Astrocyte (in vitro differentiated cells and primary cell): ENCODE measurements at places on chromosomes 3 and 15. TPM values are rescaled to one million over a fixed set of nuclear protein-coding genes. Genes with fewer than 3 reads are reported as not detected.

Gene STAB1
- total RNA-seq: 0.39 TPM in 1 of 2 replicates, not detected in the other

Gene SPG21
- total RNA-seq: 60.2 and 61.0 TPM in 2 replicates

DNA sequence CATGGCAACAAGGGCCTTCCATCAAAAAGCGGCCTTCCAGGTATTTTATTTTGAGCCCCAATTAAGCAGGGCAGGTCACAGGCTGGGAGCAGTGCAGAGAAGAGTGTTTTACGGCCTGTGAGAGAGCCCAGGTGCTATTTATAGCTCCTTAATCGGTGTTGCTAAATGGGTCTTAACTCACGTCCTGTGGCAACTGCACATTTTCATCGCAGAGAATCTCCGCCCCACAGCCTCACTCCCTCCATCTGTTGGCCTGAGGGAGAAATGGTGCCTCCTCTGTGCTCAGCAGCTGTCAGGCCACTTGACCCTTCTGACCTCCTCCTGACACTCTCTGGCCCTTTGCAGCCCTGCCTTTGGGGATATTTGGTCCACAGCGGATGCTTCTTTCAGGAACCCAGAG lies 58.6 kb downstream of the SPSB4 start:
- no peaks in the 10 kb centered on the region for H3K27me3 ChIP-seq
- no peaks in the 10 kb centered on the region for H3K36me3 ChIP-seq
- H3K4me1 ChIP-seq: no peaks in the 10 kb centered on the region
- DNase-seq: no peak

- DNase-seq: no peak
- H3K4me3 ChIP-seq: no peak overlapping the region
- peaks cover 17% of the 10 kb centered on the region for H3K27me3 ChIP-seq
- no peaks in the 10 kb centered on the region for H3K36me3 ChIP-seq
- H3K27ac ChIP-seq: no peak overlapping the region
- H3K4me1 ChIP-seq: peaks cover 21% of the 10 kb centered on the region
These were observed 124.3 kb downstream of the RPLP1 start for GRCh38 chr15:69576948-69577351.

- no peaks in the 10 kb centered on the region for H3K36me3 ChIP-seq
- H3K4me3 ChIP-seq: no peak overlapping the region
- H3K27me3 ChIP-seq: no peaks in the 10 kb centered on the region
These were observed 140.7 kb upstream of the MEF2A start for GRCh38 chr15:99424978-99425656.

Gene EPHA3
- 5.0 and 6.9 TPM in 2 replicates for total RNA-seq

GRCh38 chr15:52803467-52804306 lies 13.6 kb upstream of the ONECUT1 start:
- no peak overlapping the region for H3K27ac ChIP-seq
- H3K27me3 ChIP-seq: peaks cover 86% of the 10 kb centered on the region
- DNase-seq: no peak
- H3K36me3 ChIP-seq: no peaks in the 10 kb centered on the region
- no peak overlapping the region for H3K4me3 ChIP-seq

DNA sequence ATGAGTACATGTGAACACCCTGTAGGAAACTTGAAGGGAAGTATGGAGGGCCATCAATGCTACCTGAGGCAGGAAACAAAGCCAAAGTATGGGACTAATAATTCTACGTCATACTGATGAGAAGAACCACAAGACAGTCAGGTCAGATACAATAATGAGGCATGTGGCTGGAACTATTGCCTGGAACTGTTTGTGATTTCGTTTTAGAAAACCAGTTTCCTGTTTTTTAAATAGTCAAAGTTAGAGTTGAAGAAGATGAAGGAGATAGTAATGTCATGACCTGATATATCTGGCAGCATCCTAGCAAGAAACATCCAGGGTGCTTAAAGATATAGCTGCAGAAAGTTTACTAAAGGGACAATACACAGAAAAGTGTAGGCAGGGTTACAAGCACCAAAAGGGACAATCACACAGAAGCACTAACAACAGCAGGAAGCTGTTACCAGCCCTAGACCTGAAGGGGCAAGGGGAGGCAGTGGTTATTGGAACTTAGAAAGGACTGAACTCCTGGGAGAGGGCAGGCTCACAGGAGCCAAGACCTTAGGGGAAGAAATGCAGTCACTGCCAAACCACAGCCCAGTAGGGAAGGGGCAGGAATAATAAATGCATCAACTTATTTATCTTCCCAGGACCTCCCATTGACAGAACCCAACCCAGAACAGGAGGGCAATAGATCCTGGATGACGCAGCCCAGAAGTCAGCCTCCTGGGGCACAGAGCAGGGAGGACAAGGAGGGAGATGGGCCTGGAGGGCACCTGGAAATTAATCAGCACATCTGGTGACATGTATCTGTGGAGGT lies 302.1 kb upstream of the STT3B start:
- H3K4me1 ChIP-seq: no peaks in the 10 kb centered on the region
- H3K27me3 ChIP-seq: no peaks in the 10 kb centered on the region
- no peak overlapping the region for H3K27ac ChIP-seq
- no peak overlapping the region for H3K4me3 ChIP-seq

Gene ALDH1A2
- total RNA-seq: 0.98 and 1.7 TPM in 2 replicates

DNA sequence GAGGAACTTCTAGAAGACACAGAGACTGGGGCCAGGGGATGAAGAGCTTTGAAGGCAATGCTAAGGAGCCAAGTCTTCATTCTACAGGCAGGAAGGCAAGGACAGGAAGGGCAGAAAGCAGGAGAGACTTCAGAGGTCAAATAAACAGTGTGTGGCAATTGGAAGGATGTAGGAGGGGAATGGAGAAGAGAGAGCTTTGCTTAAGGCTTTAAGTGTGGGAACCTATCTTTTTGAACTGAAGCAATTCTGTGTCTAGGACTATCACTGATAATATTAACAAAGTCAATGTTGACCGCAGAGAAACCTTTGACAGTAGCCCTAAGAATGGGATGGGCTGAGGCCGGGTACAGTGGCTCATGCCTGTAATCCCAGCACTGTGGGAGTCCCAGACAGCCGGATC lies 325.0 kb downstream of the FOXP1 start:
- no peak overlapping the region for H3K4me3 ChIP-seq
- no peaks in the 10 kb centered on the region for H3K27me3 ChIP-seq
- peak overlapping the region; percentile 76 for H3K27ac ChIP-seq
- peaks cover 29% of the 10 kb centered on the region for H3K4me1 ChIP-seq

- H3K27ac ChIP-seq: no peak overlapping the region
- no peak for DNase-seq
- H3K4me3 ChIP-seq: no peak overlapping the region
- no peaks in the 10 kb centered on the region for H3K36me3 ChIP-seq
These were observed 16.1 kb downstream of the C3orf22 start for GRCh38 chr3:126542340-126543241.

Gene CYP1A2
- total RNA-seq: not detected in 2 replicates

DNA sequence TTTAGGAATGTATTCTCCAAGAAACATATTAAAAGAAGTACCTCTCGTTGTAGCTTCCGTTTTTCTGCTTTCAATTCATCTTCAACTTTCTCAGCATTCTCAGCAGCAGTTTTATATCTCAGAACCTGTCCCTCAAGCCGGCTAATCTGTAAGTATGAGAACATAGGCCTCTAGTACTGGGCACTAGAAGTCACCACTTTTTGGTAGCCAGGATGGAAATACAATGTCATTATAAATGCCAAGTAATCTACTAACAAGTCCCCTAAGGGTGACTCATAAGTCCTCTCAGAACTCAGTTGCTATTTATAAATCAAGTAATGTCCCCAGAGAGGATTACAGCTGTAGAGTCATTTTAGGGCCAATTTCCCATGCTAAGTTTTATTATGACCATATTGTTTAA lies 61.1 kb downstream of the MLH1 start:
- no peak overlapping the region for H3K4me3 ChIP-seq
- H3K36me3 ChIP-seq: peaks cover 57% of the 10 kb centered on the region
- peak; percentile 57 for DNase-seq
- peak overlapping the region; percentile 49 for H3K27ac ChIP-seq
- H3K4me1 ChIP-seq: peaks cover 6% of the 10 kb centered on the region

Gene COL6A5
- 0.02 and 0.05 TPM in 2 replicates for total RNA-seq

GRCh38 chr15:86044981-86045380 lies 34.7 kb upstream of the AGBL1 start:
- H3K36me3 ChIP-seq: no peaks in the 10 kb centered on the region
- no peak for DNase-seq
- H3K27ac ChIP-seq: no peak overlapping the region
- H3K4me1 ChIP-seq: no peaks in the 10 kb centered on the region
